ENCODE measurements at places on chromosomes 12 and 14.

GRCh38 chr14:30348445-30348844 lies 210.5 kb upstream of the G2E3 start:
- H3K4me1 ChIP-seq = no peaks in the 10 kb centered on the region
- DNase-seq = no peak
- no peak overlapping the region for H3K27ac ChIP-seq

DNA sequence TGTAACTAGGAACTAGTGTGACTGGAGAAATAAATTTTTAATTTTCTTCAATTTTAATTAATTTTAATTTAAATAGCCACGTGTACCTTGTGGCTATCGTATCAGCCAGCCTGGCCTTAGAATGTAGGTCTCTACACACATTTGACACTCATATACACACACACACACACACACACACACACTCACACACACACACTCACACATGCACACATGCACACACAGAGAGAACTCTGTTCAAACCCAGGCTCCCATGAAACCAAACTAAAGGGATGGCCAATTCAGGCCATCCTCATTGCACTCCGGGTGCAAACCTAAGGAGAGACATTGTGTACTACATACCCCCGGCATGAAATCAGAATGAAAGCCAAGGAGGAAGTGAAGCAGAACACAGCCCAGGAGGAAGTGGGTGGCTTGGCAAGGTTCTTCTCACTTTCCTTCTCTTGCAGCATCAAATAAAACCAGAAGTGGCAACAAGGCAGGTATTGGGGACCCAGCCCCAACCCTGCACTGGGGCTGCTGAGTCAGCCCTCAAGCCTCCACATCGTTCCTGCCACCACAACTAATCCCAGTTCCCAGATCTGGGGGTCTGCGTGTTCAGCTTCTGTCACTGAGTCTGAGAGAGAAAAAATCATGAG lies 26.2 kb upstream of the CHPT1 start:
- H3K27ac ChIP-seq = no peak overlapping the region
- no peak for DNase-seq
- no peaks in the 10 kb centered on the region for H3K4me1 ChIP-seq
- no peaks in the 10 kb centered on the region for H3K36me3 ChIP-seq

DNA sequence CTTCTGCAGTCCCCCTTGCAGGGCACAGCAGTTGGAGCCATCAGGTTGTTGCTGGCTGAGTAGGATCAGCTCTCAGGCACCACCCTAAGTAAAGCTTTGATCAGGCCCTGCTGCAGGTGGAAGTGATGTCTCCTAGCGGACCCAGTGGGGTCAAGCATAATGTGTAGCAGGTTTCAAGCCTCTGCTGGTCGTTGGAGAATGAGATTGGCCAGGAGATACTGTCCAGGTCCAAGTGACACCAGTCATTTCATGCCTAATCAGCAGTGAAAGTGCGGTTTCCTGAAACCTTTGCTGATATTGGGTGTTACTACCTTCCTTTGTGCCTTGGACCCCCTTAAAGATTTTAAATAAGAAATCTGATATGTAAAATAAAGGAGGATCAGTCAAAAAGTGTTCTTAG lies 72.6 kb downstream of the SUSD6 start:
- H3K27ac ChIP-seq = peak overlapping the region; percentile 64
- no peak overlapping the region for H3K4me3 ChIP-seq
- no peak for DNase-seq

- no peaks in the 10 kb centered on the region for H3K27me3 ChIP-seq
- no peaks in the 10 kb centered on the region for H3K4me1 ChIP-seq
- no peak overlapping the region for H3K27ac ChIP-seq
Observed at GRCh38 chr12:94203796-94204195, 55.4 kb downstream of the PLXNC1 start.

DNA sequence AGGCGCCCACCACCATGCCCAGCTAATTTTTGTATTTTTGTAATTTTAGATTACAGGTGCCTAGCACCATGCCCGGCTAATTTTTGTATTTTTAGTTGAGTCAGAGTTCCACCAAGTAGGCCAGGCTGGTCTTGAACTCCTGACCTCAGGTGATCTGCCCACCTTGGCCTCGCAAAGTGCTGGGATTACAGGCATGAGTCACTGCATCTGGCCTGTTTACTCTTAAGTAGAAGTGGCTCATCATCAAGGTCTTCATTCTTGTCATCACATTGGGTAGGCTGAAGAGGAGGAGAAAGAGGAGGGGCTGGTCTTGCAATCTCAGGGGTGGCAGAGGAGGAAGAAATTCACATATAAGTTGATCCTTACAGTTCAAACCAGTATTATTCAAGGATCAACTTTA lies 152.4 kb upstream of the ATP2B1 start:
- H3K27ac ChIP-seq = no peak overlapping the region
- no peaks in the 10 kb centered on the region for H3K27me3 ChIP-seq
- H3K4me1 ChIP-seq = no peaks in the 10 kb centered on the region
- no peaks in the 10 kb centered on the region for H3K36me3 ChIP-seq
- H3K4me3 ChIP-seq = no peak overlapping the region

GRCh38 chr14:58104808-58105207 lies 47.2 kb downstream of the ARMH4 start:
- H3K4me1 ChIP-seq = no peaks in the 10 kb centered on the region
- no peaks in the 10 kb centered on the region for H3K36me3 ChIP-seq
- no peak overlapping the region for H3K4me3 ChIP-seq
- H3K27me3 ChIP-seq = no peaks in the 10 kb centered on the region
- H3K27ac ChIP-seq = no peak overlapping the region

GRCh38 chr12:117572755-117573154 lies 211.3 kb upstream of the NOS1 start:
- H3K4me3 ChIP-seq = no peak overlapping the region
- H3K4me1 ChIP-seq = no peaks in the 10 kb centered on the region
- DNase-seq = no peak
- no peak overlapping the region for H3K27ac ChIP-seq
- H3K36me3 ChIP-seq = no peaks in the 10 kb centered on the region

DNA sequence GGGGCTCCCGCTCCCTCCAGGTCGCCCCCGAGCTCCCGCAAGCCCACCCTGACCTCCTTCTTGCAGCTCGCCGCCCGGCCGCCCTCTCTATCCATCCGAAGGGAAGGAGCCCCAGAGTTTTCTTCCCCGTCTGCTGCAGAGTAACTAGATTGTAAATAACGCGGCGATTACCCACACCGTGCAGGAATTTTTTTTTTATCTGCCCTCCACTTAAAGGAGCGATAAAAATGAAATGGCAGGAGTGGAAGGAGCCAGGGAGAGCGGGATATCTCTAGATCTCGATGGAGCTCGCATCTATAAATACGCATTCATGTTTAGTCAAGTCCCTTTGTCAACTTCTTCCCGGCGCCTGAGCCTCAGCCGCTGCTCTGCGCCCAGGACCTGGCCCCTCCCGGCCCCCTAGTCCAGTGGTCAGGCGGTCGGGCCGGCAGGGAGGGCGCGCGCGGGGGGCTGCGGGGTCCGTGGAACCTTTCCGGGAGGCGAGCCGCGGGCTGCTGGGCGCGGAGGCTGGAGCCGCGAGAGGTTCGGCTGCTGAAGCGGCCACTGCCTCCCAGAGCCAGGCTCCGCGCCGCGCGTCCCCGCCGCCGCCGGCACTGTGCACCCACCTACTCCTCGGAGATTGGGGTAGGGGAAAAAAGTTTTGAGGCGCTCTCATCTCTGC lies 386.0 kb downstream of the BCAT1 start:
- no peaks in the 10 kb centered on the region for H3K27me3 ChIP-seq
- no peak for DNase-seq
- H3K4me1 ChIP-seq = no peaks in the 10 kb centered on the region
- H3K27ac ChIP-seq = peak overlapping the region; percentile 45
- H3K4me3 ChIP-seq = peak overlapping the region; percentile 74

GRCh38 chr12:113298861-113299545 lies 35.9 kb downstream of the SLC8B1 start:
- H3K4me1 ChIP-seq = peaks cover 7% of the 10 kb centered on the region
- no peak for DNase-seq
- H3K27me3 ChIP-seq = no peaks in the 10 kb centered on the region
- no peak overlapping the region for H3K4me3 ChIP-seq
- peaks cover 5% of the 10 kb centered on the region for H3K36me3 ChIP-seq

DNA sequence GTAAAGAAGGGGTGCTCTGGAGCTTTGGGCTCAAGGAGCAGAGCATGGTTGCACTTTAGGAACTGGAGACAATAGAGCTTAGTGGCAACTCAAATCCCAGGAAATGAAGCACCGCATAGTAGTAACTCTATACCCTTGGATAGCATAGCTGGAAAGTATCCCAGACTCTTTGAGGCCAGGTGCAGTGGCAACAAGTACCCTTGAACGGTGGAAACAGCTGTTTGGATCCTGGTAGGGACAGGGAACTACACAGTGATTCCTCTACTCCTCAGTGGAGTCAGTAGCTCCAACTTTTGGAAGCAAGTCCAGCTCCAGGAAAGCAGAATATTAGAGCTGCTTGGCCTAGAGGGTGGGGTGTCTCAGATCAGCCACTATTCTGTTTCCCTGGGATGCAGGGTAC lies 129.0 kb upstream of the WSCD2 start:
- no peaks in the 10 kb centered on the region for H3K4me1 ChIP-seq
- no peak for DNase-seq
- no peaks in the 10 kb centered on the region for H3K36me3 ChIP-seq
- H3K27me3 ChIP-seq = peaks cover 11% of the 10 kb centered on the region
- no peak overlapping the region for H3K27ac ChIP-seq
- no peak overlapping the region for H3K4me3 ChIP-seq

GRCh38 chr14:102655137-102655536 lies 62.7 kb downstream of the RCOR1 start:
- H3K4me1 ChIP-seq = no peaks in the 10 kb centered on the region
- no peak overlapping the region for H3K27ac ChIP-seq
- no peak overlapping the region for H3K4me3 ChIP-seq
- no peaks in the 10 kb centered on the region for H3K27me3 ChIP-seq
- no peaks in the 10 kb centered on the region for H3K36me3 ChIP-seq

GRCh38 chr12:130649101-130650045 lies 66.7 kb downstream of the RIMBP2 start:
- DNase-seq = peak; percentile 33
- no peaks in the 10 kb centered on the region for H3K27me3 ChIP-seq
- no peaks in the 10 kb centered on the region for H3K36me3 ChIP-seq
- H3K4me1 ChIP-seq = no peaks in the 10 kb centered on the region
- H3K27ac ChIP-seq = no peak overlapping the region

GRCh38 chr12:11563785-11564739 lies 85.4 kb upstream of the ETV6 start:
- DNase-seq = no peak
- H3K27me3 ChIP-seq = no peaks in the 10 kb centered on the region
- no peaks in the 10 kb centered on the region for H3K36me3 ChIP-seq
- no peaks in the 10 kb centered on the region for H3K4me1 ChIP-seq
- H3K4me3 ChIP-seq = no peak overlapping the region

GRCh38 chr12:109432842-109433304 lies 44.2 kb downstream of the KCTD10 start:
- no peaks in the 10 kb centered on the region for H3K27me3 ChIP-seq
- DNase-seq = peak; percentile 89
- no peak overlapping the region for H3K27ac ChIP-seq
- H3K4me3 ChIP-seq = no peak overlapping the region

DNA sequence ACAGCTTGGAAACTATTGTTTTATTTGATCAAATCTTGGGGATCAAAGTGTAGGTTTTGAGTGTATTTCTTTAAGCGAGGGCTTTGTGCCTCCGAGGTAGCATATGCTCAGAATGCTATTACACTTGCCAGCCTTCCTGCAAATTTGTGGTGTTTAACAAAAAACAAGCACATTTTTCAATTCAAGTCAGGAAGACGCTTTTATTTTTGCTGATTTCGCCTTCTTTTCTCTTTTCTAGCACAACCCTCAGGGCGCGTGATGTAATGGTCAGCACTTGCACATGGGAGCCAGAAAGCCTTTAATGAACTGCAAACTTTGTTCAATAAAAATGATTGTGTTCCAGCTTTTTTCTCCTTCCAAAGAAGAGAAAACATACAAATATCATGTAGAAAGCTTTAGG lies 466.5 kb downstream of the PRKD1 start:
- no peaks in the 10 kb centered on the region for H3K4me1 ChIP-seq
- no peaks in the 10 kb centered on the region for H3K27me3 ChIP-seq
- no peak overlapping the region for H3K4me3 ChIP-seq
- H3K27ac ChIP-seq = no peak overlapping the region
- no peaks in the 10 kb centered on the region for H3K36me3 ChIP-seq

DNA sequence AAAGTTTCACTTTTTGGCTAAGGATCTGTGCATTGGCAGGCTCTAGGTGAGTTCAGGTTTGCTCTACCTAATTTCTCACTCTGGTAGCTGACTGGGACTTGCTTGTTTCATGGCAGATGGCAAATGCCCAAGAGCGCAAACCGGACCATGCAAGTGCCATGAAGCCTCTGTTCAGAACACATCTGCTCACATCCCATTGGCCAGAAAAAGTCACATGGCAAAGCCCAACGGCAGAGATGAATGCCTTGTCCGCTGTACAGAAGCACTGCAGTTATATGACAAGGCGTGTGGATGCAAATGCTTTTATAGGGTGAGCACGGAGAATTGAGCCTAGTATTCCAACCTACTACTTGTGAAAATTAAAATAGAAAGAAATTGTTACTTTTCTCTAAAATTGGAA lies 202.2 kb upstream of the HMGA2 start:
- DNase-seq = no peak
- no peak overlapping the region for H3K27ac ChIP-seq
- no peaks in the 10 kb centered on the region for H3K27me3 ChIP-seq
- no peaks in the 10 kb centered on the region for H3K4me1 ChIP-seq
- H3K4me3 ChIP-seq = no peak overlapping the region

- H3K36me3 ChIP-seq = no peaks in the 10 kb centered on the region
- no peak overlapping the region for H3K4me3 ChIP-seq
- no peaks in the 10 kb centered on the region for H3K27me3 ChIP-seq
Observed at GRCh38 chr12:108840605-108841332, 16.6 kb downstream of the SSH1 start.

GRCh38 chr12:53617700-53618099 lies 8.5 kb downstream of the ATF7 start:
- no peaks in the 10 kb centered on the region for H3K4me1 ChIP-seq
- no peaks in the 10 kb centered on the region for H3K36me3 ChIP-seq
- peak overlapping the region; percentile 52 for H3K4me3 ChIP-seq
- no peaks in the 10 kb centered on the region for H3K27me3 ChIP-seq
- peak overlapping the region; percentile 26 for H3K27ac ChIP-seq

DNA sequence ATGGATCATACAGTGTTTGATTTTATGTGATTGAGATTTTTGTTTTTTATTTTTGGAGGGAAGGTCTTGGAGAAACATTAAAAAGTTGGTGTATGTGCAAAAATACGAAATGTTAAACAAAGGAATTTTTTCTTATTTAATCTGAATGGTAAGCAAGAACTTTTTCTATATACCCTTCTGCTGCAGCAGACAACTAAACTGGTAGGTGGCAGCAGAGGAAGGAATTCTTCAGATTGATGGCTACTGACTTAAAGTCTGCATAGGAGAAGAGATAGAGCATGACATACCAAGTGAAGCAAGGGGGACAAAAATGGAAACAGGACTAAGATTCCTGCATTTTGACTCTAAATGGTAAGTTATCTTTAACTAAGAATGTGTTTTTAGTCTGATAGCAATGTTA lies 42.0 kb upstream of the A2ML1 start:
- H3K36me3 ChIP-seq = peaks cover 4% of the 10 kb centered on the region
- no peak for DNase-seq
- H3K27me3 ChIP-seq = no peaks in the 10 kb centered on the region
- no peak overlapping the region for H3K27ac ChIP-seq
- no peaks in the 10 kb centered on the region for H3K4me1 ChIP-seq
